ENCODE measurements at places on chromosomes 6 and 20.

DNA sequence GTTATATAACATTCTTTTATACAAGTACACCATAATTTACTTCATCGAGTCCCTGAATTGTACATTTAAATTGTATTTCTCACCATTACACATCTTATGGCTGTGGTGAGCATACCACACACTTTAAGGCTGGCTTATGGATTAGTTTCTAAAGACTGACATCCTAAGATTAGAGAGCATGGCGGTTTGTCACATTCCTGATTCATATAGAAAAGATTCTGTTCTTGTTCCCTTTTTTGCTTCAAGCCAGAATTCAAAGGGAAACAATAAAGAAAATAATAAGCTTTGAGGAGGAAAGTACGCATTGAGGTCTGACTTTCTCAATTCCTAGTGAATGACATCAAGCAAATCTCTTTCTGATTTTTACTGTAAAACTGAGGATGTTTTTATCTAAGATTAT, 2.5 kb downstream of the BTN1A1 start:
- peak; percentile 58 for DNase-seq

DNA sequence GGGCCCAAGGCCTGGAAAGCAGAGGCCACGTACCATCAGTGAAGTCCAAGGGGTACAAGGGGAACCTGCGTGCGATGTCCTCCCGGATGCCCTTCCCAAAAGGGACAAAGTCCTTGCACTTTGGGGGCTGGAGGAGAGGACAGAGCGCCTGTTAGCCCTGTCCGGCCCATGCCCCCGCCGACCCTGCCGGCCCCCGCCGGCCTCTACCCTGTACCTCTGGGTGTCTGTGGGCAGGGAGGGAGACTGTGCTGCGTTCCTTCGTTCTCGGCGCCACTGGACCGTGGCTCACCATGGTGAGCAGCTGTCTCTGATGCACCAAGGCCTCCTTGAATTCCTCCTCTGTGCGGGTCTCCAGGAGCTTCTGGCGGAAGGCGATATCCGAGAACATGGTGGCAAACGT, 7.9 kb downstream of the SLC4A11 start:
- no peak for DNase-seq

DNA sequence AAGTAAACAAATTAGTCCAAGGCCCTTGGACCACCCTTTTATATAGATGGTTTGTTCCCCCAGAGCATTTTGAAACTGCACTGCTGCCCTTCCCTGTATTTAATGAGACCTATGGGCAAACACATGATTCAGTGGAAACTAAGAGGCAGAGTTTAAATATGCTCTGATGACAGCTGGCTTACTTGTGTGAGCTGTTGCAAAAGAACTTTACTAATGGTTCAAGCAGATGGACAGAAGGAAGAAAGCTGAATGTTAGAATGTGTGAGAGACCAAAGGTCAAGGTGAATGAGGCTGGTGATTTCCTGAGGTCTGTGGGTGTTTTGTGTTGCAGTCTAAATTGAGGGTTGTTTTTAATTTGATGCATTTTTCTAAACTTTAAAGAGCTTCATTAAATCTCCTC, 123.0 kb upstream of the CEP162 start:
- DNase-seq: no peak

GRCh38 chr6:92169506-92169905, 1249.9 kb downstream of the EPHA7 start:
- DNase-seq: no peak

DNA sequence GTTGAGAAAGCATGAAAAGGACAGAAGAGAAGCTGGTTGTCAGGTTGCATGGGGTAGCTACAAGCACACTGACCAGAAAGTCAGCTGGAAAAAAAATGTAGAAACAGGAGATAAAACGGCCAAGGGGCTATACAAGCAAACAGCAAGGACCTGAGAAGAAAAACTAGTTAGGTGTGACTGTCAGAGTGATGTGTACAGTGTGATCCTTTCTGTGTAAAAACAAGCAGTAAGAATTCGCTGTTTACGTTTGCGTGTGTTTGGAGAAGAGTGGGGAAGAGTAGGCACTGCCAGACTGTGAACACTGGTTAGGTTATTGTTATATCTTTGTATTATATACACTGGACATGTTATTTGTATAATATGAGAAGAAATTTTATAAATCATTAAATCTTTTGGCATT, 28.1 kb downstream of the PTPN1 start:
- DNase-seq: no peak

DNA sequence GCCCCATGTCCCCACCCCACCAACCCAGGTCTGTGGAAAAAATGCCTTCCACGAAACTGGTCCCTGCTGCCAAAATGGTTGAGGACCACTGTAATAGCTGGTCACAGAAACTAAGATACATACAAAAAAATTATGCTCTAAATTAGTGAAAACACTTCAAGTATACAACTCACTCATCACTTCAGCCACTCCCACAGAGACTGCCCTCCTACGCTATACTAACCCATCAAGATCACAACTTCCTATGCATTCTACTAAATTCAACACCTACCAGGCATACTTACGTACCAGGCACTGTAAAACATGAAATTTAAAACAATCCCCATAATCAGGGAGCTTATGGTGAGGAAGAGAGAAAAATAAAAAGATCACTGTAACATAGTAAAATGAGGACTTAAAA, 22.9 kb downstream of the RUNX2 start:
- DNase-seq: no peak

GRCh38 chr6:16803294-16804200, 42.3 kb upstream of the ATXN1 start:
- DNase-seq: no peak

Measured in suppressor macrophage treated with lipopolysaccharide for 4 hours (primary cell).